ENCODE measurements at places on chromosomes 1 and 21. TPM values are rescaled to one million over a fixed set of nuclear protein-coding genes. Genes with fewer than 3 reads are reported as not detected.
A peak's percentile ranks its signal among the peaks of the same experiment; 100 is the strongest.

DNA sequence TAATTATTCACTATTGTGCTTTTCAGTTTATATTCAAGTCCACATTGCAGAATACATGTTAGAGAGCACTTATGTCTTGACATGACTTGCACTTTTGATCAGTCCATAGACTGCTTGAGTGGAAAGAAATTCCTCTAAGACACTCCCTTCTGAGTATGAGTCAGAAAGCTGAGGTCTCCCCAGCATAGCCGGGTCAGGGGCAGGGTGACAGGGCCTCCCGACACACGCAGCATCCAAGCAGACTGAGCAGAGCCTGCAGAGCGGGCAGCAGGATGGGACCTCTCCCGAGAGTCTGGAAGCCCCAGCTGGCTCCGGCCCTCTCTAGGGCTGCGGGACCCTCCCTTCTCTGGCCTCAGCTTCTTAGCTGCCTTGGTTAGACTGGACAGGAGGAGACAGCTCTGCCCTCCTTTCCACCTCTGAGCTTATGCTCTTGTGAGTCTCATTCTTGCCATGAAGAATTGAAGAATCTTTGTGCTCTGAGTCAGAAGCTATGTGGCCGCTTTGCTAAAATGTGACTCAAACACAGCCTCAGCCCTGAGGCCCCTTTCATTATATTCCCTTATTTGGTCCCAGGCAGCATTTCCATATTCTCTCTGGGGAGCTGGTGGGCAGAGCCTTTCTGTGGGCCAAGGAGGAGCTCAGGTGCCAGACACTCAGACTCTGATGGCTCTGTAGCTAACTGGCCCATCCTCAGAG is 11.2 kb upstream of the CAPN2 start:
- H3K27ac ChIP-seq: peak overlapping the region; percentile 41
- no peaks in the 10 kb centered on the region for H3K36me3 ChIP-seq
- peaks cover 6% of the 10 kb centered on the region for H3K27me3 ChIP-seq
- H3K4me3 ChIP-seq: no peak overlapping the region
- H3K4me1 ChIP-seq: peaks cover 34% of the 10 kb centered on the region

DNA sequence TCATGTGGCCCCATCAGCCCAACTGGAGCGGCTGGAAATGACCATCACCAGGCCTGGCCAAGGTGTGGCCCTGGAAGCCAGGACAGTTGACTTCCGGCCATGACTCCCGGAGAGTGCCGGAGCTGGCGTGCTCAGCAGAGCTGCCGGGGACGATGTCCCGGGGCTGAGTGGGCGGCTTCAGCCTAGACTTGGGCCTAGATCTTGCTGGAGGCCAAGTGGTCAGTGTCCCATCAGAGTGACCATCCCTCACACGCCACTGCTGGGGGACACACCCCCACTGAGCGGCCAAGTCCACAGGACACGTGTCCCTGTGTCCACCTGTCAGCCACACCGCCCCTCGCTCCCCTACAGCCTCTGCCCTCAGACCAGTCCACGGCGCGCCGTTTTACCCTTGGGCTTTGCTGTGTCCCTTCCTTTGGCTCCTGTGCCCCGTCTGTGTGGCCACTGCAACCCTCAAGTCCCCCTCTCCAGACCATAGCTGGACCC is 4.0 kb downstream of the FAAP20 start:
- peak overlapping the region; percentile 99 for H3K27ac ChIP-seq
- DNase-seq: no peak
- peak overlapping the region; percentile 79 for H3K4me3 ChIP-seq

TMEM63A gene
- 30.4 TPM for total RNA-seq

DNA sequence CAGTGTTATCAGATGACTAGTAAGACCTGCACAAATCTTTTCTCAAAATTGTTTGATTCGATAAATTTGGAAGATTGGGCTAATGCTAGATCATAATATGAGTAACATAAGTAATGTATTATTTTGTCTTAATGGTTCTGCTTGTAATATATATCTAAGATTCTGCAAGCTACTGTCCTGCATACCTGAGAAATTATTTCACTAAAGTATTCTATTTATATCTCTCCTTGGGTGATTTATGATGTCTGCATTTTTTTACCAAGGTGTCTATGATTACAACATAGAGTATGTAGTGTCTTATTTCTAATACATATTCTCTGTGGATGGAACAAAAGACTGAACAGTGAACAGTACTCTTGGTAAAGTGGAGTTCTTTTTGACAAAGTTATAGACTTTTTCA is 166.6 kb downstream of the CLEC20A start:
- peaks cover 42% of the 10 kb centered on the region for H3K4me1 ChIP-seq
- H3K27me3 ChIP-seq: no peaks in the 10 kb centered on the region

DNA sequence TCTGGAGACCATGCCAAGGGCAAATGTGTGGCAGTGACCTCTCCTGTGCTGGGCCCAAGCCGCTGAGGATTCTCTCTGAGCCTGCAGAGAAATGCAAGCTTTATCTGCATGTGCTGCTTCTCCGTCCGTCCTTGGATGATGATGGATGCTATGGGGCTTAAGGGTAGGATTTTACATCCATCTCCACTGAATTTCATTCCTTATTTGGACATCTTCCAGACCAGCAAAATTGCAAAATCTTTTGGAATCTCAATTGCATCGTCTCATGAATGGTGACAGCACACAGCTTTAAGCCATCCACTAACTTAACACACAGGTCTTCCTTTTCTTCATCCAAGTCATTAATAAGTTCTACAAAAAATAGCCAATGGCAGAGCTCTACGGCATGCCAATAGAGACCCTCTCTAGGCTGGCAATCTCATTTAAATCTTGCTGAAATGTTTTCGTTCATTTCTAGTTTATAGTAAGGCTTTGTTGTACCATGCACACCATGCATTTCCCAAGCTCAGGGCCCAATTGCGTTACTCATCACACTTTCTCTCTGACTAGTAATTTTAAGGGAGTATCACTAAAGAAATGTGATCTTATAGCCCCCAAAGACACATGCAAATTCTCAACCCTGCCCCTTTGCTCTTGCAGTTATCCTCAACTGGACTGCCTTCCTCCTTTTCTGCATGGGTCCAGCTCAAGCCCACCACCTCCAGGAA is 11.1 kb downstream of the BATF3 start:
- DNase-seq: no peak
- H3K36me3 ChIP-seq: peaks cover 3% of the 10 kb centered on the region
- no peak overlapping the region for H3K4me3 ChIP-seq
- H3K4me1 ChIP-seq: no peaks in the 10 kb centered on the region
- no peak overlapping the region for H3K27ac ChIP-seq
- H3K27me3 ChIP-seq: peaks cover 23% of the 10 kb centered on the region

BSND gene
- not detected for total RNA-seq

Data from left ventricle myocardium inferior (tissue), 1 donor.